MCF 10A (cell line): ENCODE measurements at places on chromosomes 7 and 10.

GRCh38 chr10:71877821-71878220, 26.8 kb upstream of the PSAP start:
- DNase-seq: no peak

GRCh38 chr10:78336402-78336791, 302.7 kb downstream of the RPS24 start:
- no peak for DNase-seq

DNA sequence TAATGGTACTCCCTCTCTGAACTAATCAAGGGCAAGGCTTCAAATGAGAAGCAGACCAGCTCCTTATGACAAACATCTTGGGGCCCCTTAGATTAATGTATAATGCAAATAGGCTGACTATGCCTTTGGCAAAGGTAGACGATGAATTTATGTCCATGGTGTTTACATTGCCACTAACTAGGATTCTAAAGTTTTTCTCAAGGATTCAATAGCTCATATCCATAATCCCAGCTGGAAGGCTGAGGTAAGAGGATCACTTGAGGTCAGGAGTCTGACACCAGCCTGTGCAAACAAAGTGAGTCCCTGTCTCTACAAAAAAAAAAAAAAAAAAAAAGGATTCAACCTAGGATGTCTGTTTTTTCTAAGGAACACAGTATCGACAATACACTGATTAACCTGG, 96.5 kb downstream of the ORC5 start:
- no peak for DNase-seq

GRCh38 chr7:44062180-44062902, 3.0 kb downstream of the PGAM2 start:
- no peak for DNase-seq

DNA sequence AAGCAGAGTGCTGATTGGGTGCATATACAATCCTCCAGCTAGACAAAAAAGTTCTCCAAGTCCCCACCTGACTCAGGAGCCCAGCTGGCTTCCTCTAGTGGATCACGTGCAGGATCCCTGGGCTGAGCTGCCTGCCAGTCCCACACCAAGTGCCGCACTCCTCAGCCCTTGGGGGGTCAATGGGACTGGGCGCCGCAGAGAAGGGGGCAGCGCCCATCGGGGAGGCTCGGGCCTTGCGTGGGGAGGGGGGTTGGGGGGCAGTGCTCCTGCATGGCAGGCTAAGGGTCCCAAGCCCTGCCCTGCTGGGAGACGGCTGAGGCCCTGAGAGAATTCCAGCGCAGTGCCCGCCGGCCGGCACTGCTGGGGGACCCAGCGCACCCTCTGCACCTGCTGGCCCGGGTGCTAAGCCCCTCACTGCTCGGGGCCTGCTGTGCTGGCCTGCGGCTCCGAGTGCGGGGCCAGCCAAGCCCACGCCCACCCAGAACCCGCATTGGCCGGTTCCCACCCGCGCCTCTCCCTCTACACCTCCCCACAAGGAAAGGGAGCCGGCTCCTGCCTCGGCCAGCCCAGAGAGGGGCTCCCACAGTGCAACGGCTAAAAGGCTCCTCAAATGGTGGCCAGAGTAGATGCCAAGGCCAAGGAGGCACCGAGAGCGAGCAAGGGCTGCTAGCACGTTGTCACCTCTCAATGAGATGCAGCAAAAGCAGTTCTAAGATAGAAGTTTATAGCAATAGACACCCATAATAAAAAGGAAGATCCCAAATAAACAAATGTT, 274.3 kb upstream of the LRRTM3 start:
- DNase-seq: no peak

DNA sequence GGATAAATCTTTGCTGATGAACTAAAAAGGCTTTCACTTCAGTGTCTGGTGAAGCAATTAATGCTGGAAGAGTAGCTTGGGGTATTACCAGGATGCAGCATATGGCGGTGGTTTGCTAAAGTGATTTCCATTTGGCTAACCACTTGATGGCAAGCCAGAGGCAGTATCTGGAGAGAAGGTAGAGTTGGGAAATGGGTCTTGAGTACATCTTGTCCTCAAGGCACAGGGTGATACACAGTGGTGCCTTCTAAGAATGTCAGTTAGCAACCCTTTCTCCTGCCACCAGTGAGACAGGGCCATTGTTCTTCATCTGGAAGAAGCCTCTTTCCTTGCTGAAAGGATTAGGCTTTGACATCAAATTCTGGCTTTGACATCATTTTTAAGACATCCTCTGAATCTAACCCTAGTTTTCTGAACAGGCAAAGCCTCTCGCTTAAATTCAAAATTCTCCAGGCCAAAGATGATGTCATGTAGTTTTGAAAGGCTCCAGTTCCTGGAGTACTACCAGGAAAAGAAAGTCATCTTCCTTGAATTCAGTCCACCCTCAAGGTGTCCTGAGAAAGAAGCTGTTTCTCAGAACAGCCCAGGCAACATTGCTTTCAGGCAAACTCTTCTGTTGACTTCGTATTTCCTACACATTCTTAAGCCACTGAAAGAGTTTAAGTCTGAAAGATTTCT, 162.4 kb downstream of the ARID5B start:
- peak; percentile 41 for DNase-seq

GRCh38 chr7:121541457-121541856, 145.3 kb upstream of the FAM3C start:
- no peak for DNase-seq

- no peak for DNase-seq
These were observed 143.9 kb downstream of the HIBADH start for GRCh38 chr7:27518561-27519350.

DNA sequence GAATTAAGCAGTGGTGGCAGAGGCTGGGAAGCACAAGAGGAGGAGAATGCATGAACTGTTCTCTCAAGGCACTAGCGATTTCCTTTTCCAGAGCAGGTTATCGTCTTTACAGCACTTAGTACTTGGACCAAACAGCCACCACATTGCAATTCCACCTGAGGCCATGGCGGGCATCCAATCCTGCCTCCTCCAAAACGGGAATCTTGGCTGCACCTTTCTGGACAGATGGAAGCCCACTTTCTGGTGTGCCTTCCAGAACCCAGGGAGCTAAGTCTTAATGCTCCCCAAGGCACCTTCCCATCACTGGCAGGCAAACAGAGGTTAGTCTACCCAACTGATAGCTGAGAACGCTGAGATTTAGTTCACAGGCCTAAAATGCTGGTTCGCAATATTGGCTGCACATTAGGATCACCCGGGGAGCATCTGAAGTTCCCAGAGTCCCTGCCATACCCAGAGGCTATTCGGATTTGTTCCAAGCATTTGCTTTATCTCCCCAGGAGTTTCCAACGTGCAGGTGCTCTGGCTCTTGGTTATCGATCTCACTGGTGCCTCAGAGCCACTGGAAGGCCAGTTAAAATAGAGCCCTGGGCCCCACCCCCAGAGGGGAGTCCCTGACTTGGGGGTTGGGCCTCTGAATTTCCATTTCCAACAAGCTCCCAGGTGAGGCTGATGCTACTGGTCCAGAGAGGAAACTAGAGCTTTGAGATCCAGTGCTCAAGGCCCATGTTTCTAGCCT, 62.2 kb downstream of the KCNMA1 start:
- no peak for DNase-seq

- DNase-seq: no peak
These were observed 41.2 kb downstream of the COL13A1 start for GRCh38 chr10:69842882-69843281.

GRCh38 chr7:80018941-80019808, 115.5 kb upstream of the GNAI1 start:
- DNase-seq: peak; percentile 60
